ENCODE measurements at places on chromosomes 3 and 15. TPM values are rescaled to one million over a fixed set of nuclear protein-coding genes. Genes with fewer than 3 reads are reported as not detected.

MOBP gene
- not detected for total RNA-seq

PLD1 gene
- 61.5 TPM for total RNA-seq

ITIH1 gene
- total RNA-seq = not detected

SHC4 gene
- total RNA-seq = 6.8 TPM

MKRN3 gene
- 0.85 TPM for total RNA-seq

TAGLN3 gene
- 0.72 TPM for total RNA-seq

CFAP91 gene
- 0.23 TPM for total RNA-seq

TMEM266 gene
- total RNA-seq = 8.1 TPM

GRAMD1C gene
- 21.7 TPM for total RNA-seq

TEX55 gene
- not detected for total RNA-seq

CLDN1 gene
- total RNA-seq = 0.13 TPM

SLC22A14 gene
- total RNA-seq = 0.36 TPM

SH2D7 gene
- not detected for total RNA-seq

CD276 gene
- 552 TPM for total RNA-seq

CD96 gene
- not detected for total RNA-seq

IQCF5 gene
- not detected for total RNA-seq

AGBL1 gene
- total RNA-seq = 0.03 TPM

LAMB2 gene
- 259 TPM for total RNA-seq

IL12A gene
- 0.67 TPM for total RNA-seq

RAMAC gene
- 23.6 TPM for total RNA-seq

CAMK2N2 gene
- total RNA-seq = not detected

CHRD gene
- 2.4 TPM for total RNA-seq

ACKR2 gene
- total RNA-seq = 3.8 TPM

ROPN1 gene
- total RNA-seq = not detected

SYNPR gene
- not detected for total RNA-seq

ALG3 gene
- 38.6 TPM for total RNA-seq

OR5H6 gene
- total RNA-seq = not detected

CPLX3 gene
- total RNA-seq = not detected

CPN2 gene
- total RNA-seq = not detected

SAMD7 gene
- total RNA-seq = not detected

TMCO5A gene
- total RNA-seq = not detected

ATP13A4 gene
- total RNA-seq = 0.49 TPM

TMEM212 gene
- total RNA-seq = not detected

PLA1A gene
- 0.80 TPM for total RNA-seq

PARP15 gene
- 0.36 TPM for total RNA-seq

SPINK8 gene
- not detected for total RNA-seq

PRR23E gene
- not detected for total RNA-seq
